ENCODE measurements at places on chromosomes 11 and 22. TPM values are rescaled to one million over a fixed set of nuclear protein-coding genes. Genes with fewer than 3 reads are reported as not detected.

DNA sequence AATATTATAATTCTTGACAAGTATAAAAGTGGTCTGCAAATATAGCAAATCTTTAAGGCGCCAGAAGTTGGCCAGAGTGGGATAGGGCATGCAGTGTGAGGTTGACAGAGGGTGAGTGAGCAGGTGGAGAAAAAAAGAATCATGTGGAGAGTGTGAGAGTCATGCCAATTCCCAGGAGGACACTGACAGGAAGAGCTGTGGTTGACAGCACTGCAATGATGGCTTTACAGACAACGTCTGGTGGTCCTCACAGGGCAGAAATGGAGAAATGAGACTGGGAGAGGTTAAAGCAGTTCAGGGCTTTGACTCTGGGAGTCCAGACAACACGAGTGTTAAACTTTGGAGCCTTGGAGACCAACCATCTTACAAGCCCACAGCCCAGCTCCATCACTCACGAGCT is 34.9 kb downstream of the SERPIND1 start:
- H3K27ac ChIP-seq: no peak overlapping the region
- DNase-seq: no peak
- H3K36me3 ChIP-seq: peaks cover 82% of the 10 kb centered on the region
- H3K4me1 ChIP-seq: no peaks in the 10 kb centered on the region

DNA sequence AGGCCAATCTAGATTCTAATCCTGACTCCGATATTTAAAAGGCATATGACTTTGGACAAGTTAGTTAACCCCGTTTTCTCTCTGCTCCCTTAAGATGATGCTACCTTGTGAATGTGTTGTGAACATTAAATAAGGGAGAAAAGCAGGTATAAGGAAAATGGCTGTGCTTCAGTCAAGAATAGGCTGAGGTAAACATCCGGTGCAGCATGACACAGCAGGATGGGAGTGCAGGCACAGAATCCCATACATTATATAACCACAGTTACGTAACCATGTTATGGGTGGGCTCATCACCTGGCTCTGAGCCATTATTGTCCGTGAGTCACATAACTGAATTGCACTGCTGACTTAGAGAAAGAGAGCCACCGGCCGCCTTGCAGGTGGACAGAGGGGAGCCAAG is 382.2 kb upstream of the ANO5 start:
- no peaks in the 10 kb centered on the region for H3K36me3 ChIP-seq
- no peak overlapping the region for H3K4me3 ChIP-seq
- H3K27ac ChIP-seq: no peak overlapping the region
- no peaks in the 10 kb centered on the region for H3K27me3 ChIP-seq
- no peaks in the 10 kb centered on the region for H3K4me1 ChIP-seq

The SLC5A1 gene
- 31.3 TPM for total RNA-seq

DNA sequence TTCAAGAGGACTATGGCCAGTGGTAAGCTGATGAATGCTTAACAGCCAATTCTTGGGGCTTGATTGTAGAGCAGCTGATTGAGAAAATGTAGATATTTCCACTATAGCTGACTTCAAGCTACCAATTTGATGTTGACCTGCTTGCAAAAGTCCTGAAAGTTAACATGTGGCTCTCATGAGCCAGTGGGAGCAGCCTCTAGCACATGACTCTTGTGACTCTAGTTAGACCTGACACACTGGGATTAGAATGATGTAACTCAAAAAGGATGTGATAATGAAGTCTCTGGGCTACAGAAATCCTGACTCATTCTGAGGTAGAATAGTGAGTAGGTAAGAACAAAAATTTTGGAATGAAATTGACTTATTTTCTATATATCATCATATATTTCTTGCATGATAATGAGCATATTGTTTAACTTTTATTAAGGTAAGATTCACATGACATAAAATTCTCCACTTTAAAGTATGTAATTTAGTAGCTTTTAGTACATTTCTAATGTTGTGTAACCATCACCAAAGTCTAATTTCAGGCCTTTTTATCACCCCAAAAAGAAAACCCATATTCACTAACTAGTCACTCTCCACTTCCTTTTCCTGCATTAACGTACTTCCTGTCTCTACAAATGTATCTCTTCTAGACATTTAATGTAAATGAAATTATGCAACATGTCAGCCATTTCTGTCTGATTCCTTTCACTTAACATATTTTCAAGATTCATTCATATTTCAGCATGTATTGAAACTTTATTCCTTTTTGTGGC is 16.1 kb upstream of the OR52H1 start:
- H3K27me3 ChIP-seq: no peaks in the 10 kb centered on the region
- no peak overlapping the region for H3K4me3 ChIP-seq
- H3K36me3 ChIP-seq: no peaks in the 10 kb centered on the region
- H3K4me1 ChIP-seq: no peaks in the 10 kb centered on the region

GRCh38 chr11:22742157-22742613 is 75.8 kb downstream of the GAS2 start:
- no peaks in the 10 kb centered on the region for H3K36me3 ChIP-seq
- H3K27ac ChIP-seq: no peak overlapping the region
- DNase-seq: no peak
- H3K4me3 ChIP-seq: no peak overlapping the region

- H3K27ac ChIP-seq: no peak overlapping the region
- H3K4me1 ChIP-seq: peaks cover 28% of the 10 kb centered on the region
- DNase-seq: no peak
- H3K36me3 ChIP-seq: no peaks in the 10 kb centered on the region
- H3K4me3 ChIP-seq: no peak overlapping the region
- H3K27me3 ChIP-seq: no peaks in the 10 kb centered on the region
Measured at GRCh38 chr11:20362481-20362880, 1.0 kb upstream of the HTATIP2 start.

Data from suprapubic skin (tissue), 4 donors.